Glutamatergic neuron (in vitro differentiated cells): ENCODE measurements at places on chromosomes 2 and 18. TPM values are rescaled to one million over a fixed set of nuclear protein-coding genes. Genes with fewer than 3 reads are reported as not detected.

- no peaks in the 10 kb centered on the region for H3K4me1 ChIP-seq
- H3K27ac ChIP-seq: no peak overlapping the region
- H3K4me3 ChIP-seq: no peak overlapping the region
- no peak for DNase-seq
- H3K27me3 ChIP-seq: peaks cover 7% of the 10 kb centered on the region
- H3K36me3 ChIP-seq: peaks cover 12% of the 10 kb centered on the region
Observed at GRCh38 chr2:241011296-241011600, 12.8 kb downstream of the SNED1 start.

DNA sequence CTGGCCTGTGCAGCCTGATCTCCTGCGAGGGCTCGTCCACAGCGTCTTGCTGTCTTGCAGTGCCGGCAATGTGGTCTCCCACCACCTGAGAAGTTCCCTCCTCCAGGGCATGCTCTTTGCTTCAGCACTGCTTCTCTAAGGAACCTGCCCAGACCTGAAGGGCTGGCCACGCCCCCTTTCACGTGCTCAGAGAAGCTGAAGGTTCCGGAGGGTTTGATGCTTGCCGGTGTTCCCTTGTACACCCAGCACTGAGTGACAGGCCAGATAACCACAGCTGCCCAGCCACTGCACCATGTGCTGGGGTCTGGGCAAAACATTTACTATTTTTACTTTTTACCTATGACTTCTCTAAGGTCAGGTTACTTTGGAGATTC is 1.7 kb upstream of the POLR2D start:
- no peak overlapping the region for H3K4me3 ChIP-seq
- peaks cover 9% of the 10 kb centered on the region for H3K4me1 ChIP-seq
- H3K27ac ChIP-seq: no peak overlapping the region
- no peaks in the 10 kb centered on the region for H3K27me3 ChIP-seq

DNA sequence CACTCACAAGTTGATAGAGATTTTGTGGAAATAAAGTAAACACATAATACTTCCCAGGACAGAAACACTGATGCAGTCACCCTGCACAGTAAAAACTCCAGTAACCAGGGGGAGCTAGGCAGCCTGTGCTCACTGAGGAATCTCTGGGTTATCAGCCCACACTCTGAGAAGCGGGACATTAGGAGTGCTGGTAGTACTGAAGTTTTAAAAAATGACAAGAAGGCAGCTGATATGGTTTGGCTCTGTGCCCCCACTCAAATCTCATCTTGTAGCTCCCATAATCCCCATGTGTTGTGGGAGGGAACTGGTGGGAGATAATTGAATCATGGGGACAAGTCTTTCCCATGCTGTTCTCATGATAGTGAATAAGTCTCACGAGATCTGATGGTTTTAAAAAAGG is 31.4 kb downstream of the KCTD1 start:
- no peak for DNase-seq
- peaks cover 15% of the 10 kb centered on the region for H3K4me1 ChIP-seq
- no peak overlapping the region for H3K4me3 ChIP-seq
- H3K27me3 ChIP-seq: peaks cover 3% of the 10 kb centered on the region
- H3K27ac ChIP-seq: no peak overlapping the region

The RAX gene
- total RNA-seq: not detected

The HK2 gene
- 8.1 TPM for total RNA-seq
